Stimulated activated CD4-positive, alpha-beta T cell treated with anti-CD3 and anti-CD28 coated beads, Interleukin-4, amount 100 ng/mL, for 1 hour (primary cell): ENCODE measurements at places on chromosomes 2 and 18.

DNA sequence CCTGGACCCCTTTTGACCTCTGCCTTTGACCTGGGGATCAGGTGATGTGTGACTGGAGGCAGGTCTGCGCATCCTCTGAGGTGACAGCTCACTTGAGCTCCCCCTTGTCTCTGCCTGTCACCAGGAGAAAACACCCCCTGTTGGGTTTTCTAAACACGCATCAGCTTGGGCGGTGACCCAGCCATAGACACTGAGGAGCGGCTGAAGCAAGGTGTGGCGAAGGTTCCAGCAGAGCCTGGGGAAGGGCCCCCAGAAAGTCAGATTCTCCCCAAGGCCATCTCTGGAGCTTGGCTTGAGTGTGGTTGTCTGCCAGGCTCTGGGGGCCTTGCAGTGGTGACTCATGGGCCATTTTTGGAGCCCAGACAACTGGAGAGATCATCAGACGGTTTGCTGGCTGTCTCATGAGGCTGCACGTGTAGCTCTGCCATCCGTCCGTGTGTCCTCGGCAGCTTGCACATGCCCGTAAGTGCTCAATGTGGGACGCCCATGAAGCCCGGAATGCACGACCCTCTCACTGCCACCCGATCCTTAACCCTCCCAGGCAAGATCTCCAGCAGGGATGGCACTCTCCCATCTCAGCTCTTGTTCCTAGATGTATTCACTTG, 29.4 kb downstream of the SIX3 start:
- DNase-seq = no peak

- DNase-seq = no peak
Observed at GRCh38 chr2:29810956-29811355, 110.4 kb downstream of the ALK start.

DNA sequence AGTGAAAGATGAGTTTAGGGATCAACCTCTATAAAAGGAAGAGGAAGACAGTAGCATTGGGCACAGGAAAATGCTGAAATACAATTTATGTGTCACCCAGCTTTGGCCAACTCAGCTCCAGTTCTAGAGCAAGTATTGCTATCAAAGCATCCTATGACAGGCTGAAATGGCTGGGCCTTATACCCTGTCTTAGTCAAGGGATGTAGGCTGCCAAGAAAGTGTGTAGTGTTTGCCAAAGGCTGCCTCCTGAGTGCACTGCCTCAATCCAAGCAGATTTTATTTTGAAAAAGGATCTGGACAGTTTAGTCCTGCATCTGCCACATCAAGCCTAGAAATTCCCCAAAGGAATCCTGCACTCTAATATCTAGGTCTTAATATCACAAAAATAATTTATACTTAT, 359.9 kb upstream of the ZC3H15 start:
- DNase-seq = no peak

DNA sequence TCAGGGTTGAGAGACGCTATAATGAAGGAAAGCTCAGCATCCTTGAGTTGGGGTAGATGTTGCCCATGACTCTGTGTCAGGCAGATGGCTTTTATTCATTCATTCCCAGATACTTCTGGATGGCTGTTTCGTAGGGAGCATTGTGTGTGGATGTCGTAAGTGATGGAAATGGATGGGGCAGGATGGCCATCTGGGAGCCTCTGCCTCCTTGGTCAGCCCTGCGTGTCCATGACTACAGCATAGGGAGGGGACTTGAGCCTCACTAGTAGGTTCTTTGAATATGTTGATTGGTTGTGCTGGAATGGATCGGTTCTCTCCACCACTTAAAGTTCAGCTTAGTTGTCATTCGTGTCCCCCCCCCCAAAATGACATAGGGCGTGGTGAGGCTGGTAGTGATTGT, 44.9 kb downstream of the TGOLN2 start:
- DNase-seq = no peak

DNA sequence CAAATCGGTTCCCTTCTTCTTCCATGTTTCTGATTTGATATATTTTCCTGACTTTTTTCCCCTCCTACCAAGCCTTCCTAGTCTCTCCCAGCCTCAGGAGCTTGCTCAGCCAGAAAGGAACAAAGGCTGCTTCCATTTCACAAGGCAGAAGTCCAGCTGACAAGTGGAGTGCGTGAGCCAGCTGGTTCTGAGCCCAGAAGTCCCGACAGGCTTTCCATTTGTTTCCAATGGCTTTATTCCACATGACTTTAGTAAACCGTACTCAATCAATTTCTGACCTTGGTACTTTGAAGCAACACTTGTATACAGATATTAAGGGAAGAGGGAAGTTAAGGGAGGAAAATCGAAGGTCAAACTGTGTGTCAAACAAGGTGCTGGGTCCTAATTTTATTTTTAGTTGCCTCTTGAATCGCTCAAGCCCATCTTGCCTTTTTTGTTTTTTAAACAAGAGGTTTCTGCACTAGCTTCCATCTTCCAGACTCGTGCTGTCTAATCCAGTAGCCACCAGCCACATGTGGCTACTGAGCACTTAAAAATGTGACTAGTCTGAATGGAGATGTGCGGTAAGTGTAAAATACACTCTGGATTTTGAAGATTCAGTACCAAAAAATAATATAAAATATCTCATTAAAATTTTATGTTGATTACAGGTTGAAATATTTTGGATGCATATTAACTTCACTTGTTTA, 36.2 kb downstream of the WIPF1 start:
- DNase-seq = no peak

- DNase-seq = no peak
Observed at GRCh38 chr2:160141912-160142311, 58.2 kb downstream of the ITGB6 start.

DNA sequence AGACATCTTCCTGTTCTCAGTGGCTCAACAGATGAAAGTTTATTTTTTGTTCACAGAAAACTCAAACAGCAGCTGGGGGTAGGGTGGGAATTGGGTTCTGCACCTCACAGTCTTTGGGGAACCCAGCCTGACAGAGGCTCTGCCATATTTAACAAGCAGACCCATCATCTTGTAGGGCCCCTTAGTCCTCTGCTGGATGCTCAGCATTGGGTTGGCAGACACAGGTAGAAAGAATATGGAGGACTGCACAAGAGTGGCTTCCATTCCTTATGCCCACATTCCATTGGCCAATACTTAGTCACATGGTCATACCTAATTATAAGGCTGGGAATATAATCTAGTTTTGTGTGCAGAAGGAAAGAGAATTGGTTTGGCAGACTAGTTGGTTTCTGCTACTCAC, 89.1 kb downstream of the MYO3B start:
- DNase-seq = no peak

DNA sequence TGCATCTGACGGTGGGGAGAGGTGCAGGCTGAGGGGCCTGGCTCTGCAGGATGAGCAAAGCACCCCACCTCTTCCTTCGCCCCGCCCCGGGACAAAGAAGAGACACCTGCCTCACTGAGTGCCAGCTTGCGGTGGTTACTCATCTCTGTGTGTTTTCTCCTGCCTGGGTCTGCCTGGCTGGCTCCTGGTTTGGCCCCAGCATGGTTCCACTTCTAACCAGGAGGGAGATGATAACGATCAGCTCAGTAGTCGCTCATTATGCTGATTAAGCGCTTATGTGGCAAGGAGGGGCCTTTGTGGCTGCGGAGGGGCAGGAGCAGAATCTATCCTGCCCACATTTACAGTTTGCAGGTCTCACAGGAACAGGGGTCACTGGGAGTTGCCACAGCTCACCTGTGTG, 68.7 kb upstream of the EDAR start:
- DNase-seq = no peak

GRCh38 chr18:48946329-48946835, 4.4 kb downstream of the SMAD7 start:
- no peak for DNase-seq

GRCh38 chr2:26620031-26620605, 21.0 kb downstream of the CIB4 start:
- DNase-seq = no peak

DNA sequence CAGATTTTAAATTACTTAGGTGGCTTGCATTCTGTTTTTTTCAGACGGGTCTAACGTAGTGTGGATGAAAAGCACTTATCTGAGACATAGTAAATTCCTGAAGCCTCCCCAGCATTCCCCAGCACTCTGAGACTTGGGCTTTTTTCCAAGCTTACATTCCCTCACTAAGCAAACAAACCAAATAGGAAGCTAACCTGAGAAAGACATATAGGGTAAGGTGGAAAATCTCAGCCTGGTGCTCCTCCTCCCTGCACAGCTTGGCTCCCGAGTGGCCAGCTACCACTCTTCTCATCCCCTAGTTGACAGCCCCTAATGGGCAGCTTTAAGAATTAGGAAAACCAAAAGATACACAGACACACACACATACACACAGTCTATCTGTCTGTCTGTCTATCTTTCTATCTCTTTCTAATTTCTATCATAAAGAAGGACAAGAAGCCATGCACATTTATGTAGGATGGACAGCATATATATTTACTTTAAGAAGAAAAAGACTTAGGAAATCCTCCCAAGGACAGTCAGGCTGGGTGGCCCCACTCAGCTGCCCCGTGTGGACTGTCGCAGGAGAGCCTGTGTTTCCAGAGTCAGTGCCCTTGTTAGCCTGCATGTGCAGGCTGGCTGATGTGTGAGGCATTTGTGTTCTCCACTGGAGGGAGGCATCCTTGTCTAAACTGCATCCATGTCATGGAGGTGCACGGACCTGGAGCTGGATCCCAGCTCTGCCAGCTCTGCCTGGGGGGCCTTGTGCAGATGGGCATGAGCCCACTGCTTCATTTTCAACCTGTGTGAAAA, 8.2 kb downstream of the CNNM3 start:
- DNase-seq = no peak

DNA sequence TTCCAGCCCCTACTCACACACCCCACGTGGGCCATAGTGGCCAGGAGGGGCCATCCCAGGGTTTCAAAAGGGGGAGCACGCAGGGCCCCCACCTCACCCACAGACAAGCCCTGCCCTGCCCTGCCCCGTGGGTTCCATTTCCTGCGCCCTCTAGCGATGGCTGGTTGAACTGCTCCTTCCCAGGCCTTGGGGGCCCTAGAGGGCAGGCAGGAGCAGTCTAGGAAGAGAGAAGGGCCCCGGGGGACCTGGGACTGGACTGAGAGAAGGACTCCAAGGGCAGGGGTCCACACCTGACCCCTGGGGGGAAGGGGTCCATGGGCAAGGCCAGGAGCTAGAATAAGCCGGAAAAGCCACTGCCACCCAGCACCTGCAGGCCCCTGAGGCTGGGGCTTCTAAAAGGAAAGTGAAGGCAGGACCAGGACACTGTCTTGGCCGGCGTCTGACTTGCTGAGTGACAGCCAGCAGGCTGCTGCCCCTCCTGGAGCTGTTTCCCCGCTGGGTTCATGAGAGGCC, 10.1 kb downstream of the CYP26B1 start:
- DNase-seq = peak; percentile 69

GRCh38 chr2:128686881-128687555, 368.4 kb upstream of the HS6ST1 start:
- DNase-seq = no peak

DNA sequence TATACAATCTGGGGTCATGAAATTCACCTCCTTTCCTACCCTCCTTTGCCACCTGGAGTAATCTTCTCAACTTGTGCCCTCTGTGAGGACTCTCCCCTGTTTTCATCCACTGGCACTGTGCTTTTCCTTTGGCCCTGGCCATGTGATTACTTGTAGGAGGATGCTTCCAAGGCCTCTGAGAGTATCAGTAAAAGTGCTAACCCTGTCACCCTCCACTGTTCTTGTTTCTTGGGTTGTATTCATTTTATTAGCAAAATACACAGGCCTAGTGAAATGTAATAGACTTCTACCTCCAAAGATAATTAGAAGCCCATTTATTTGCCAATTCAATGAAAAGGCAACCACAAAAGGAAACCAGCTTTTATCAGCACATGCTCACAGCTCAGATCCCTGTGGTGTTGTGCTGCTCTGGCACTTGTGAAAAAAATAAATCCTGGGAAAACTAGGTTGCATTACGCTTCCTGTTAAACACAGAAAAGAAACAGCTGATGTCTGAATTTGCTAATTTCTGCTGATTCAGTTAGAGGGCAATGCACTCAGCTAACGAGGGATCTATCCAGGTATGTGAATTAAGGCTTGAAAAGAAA, 357.5 kb upstream of the ETAA1 start:
- no peak for DNase-seq

DNA sequence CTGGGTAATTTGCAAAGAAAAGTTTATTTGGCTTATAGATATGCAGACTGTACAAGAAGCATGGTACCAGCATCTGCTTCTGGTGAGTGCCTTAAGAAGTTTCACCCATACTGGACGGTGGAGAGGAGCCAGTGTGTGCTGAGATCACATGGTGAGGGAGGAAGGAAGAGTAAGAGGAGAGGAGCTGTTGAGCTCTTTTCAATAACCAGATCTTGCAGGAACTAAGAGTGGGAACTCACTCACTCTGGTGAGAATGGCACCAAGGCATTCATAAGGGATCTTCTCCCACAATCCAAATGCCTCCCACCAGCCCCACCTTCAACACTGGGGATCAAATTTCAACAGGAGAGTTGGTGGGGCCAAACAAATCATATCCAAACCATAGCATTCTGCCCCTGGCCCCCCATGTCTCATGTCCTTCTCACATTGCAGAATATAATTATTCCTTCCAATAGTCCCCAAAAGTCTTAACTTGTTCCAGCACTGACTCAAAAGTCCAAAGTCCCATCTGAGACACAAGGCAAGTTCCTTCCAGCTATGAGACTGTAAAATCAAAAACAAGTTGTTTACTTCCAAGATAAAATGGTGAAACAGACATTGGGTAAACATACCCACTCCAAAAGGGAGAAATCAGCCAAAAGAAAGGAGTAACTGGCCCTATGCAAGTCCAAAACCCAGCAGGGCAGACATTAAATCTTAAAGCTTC, 11.7 kb upstream of the TMEM37 start:
- no peak for DNase-seq

- DNase-seq = no peak
Observed at GRCh38 chr2:46735108-46735691, 180.4 kb downstream of the MCFD2 start.

DNA sequence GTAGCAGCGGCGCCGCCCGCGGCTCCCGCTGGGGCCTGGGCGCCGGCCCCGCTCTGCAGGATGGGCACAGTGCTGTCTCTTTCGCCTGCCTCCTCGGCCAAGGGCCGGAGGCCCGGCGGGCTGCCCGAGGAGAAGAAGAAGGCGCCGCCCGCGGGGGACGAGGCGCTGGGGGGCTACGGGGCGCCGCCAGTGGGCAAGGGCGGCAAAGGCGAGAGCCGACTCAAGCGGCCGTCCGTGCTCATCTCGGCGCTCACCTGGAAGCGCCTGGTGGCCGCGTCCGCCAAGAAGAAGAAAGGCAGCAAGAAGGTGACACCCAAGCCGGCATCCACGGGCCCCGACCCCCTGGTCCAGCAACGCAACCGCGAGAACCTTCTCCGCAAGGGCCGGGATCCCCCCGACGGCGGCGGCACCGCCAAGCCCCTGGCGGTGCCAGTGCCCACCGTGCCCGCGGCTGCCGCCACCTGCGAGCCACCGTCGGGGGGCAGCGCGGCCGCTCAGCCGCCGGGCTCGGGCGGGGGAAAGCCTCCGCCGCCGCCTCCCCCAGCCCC, 369 bp downstream of the CDK5R2 start:
- no peak for DNase-seq

DNA sequence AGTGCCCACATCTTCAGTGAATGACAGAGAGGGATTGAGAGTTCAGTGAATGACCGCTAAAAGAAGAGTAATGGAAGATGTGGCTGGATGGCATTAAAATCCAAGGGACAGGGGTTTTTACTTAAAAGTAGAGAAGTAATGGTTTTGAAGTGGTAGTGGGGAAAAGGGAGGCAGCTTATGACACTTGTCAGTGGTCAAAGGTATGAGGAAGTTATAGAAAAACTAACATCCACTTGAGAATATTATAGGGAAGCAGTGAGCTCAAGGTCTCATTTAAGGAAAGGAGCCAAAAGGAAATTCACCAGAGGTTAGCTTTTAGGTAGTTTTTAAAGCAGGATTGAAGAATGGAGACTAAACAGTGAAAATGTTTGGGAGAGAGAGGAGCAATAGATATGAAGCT, 24.3 kb downstream of the CDK15 start:
- DNase-seq = no peak

- DNase-seq = no peak
Observed at GRCh38 chr2:228541789-228542188, 360.3 kb upstream of the SPHKAP start.
